H4 (cell line): ENCODE measurements at places on chromosomes 1 and 21.

GRCh38 chr1:185038813-185039376 is 6.5 kb upstream of the RNF2 start:
- DNase-seq: no peak

DNA sequence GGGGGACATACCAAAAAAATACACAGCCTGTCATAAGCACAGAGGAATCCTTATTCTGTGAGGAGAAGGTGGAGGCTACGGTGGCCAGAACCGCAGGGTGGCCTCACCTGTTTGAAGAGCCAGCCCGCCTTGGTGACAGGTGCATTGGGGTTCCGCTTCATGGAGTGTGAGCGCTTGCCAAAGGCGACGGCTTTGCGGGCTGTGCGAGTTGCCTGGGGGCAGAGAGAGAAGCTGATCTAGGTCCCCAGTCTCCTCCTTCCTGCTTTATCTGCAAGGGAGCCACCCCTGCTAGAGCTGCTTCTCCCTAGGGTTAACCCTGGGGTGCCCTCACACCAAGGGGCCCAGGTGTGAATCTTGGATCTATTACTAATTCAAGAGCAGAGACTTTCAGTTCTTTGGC is 54.3 kb upstream of the GOLT1A start:
- no peak for DNase-seq

DNA sequence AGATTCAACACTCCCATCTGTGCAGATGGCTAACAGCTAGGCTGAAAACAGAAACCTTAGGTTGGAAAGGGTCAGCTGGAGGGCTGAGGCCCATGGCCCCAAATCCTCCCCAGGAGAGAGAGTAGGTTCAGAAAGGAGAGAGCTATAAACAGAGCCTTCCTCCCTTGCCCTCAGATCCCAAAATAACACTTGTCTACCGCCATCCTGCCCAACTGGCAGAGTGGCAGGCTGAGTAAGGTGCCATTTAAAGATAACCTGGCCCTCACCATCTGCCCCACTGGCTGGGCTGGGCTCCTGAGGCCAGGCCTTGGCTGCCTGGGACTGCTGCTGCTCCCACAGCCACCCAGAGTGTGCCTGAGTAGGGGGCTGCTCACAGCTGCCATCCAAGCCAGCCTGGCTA is 4.3 kb upstream of the SHISA4 start:
- no peak for DNase-seq

DNA sequence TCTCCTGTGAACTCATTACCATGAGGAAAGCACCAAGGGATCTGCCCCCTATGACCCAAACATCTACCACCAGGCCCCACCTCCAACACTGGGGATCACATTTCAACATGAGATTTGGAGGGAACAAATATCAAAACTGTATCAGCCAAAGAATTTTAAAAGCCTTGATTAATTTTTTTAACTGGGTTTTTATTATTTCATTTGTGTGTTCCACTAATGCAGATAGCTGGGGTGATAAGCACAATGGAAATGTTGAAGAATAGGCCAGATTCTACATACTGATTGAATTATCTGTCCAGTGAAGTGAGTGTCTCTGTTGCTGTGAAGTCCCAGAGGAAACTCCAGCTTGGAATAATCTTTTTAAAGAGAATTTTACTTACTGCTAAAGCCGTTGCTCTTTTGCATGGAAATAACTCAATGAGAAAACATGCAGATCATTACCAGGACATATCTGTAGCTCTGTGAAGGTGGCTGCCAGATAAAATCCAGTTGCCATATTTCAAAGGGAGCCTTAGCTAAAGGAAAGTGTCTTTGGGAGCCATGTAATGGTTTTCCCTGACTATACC is 44.4 kb upstream of the DHCR24 start:
- no peak for DNase-seq

GRCh38 chr1:93172778-93173177 is 7.4 kb downstream of the TMED5 start:
- no peak for DNase-seq

DNA sequence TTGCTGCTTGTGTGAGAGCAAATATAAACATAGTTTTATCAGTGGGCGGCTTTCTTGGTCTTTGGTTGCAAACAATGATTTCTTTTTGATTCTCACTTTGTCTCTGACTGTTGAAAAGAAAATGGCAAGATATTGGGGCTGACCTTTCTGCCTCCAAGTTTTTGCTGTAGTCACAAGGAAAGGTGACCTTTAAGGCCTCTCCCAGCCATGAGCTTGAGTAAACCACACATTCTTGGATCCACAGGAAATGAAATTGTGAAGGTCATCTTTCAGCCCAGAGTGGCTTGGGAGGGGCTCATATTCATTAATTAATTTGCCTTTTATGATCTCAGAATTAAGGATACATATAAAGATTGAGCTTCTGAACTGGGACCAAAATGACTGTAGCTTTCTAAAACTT is 241.6 kb downstream of the BACH1 start:
- no peak for DNase-seq

DNA sequence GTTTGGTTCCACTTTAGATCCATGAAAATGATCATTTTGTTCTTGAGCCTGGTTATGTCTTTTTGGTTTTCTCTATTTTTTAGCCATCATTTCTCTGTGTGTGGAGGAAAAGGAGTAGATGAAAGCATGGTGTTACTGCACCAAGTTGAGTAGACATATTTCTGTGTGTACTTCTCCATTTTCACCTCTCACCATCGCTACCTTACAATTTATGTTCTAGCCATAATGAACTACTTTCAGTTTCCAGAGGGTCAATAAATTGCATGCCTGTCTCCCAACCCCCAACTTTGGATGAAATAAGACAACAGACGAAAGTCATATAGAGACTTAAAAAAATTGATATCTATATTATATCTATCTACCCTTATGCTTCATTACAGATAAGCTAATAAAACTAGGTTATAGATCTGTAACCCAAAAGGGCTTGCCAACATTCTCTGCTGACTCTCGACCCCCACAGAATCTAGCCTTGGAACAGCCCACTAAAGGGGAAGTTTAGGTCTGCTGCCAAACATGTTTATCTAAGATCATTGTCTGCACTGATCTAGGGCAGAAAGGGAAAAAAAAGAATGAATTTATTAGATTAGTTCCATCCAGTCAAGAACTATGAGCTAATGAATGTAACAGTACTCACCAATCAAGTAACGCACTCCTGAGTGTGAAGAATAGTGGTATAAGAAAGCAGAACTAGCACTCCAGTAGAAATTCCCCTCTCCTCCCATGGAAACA is 7.5 kb upstream of the MAN1A2 start:
- no peak for DNase-seq

- no peak for DNase-seq
Measured at GRCh38 chr21:45709173-45709572, 65.6 kb downstream of the PCBP3 start.

DNA sequence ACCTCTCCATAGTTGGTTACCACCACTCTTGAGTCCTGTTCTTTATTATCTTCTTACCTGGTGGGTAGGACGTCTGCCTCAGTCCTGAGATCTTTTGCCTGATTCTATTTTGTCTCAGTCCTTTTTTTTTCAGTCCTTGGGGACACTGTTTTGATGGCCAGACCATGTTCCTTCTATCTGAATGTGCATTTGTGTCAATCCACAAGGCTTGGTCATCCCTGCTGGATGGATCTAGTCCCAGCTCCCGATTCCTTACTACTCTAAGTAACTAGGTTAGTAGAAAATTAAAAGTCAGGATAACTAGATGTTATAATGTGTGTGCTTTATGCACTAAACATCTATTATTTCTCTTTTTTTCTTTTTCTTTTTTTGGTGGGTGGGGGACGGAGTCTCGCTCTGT is 28.1 kb upstream of the AK4 start:
- no peak for DNase-seq

DNA sequence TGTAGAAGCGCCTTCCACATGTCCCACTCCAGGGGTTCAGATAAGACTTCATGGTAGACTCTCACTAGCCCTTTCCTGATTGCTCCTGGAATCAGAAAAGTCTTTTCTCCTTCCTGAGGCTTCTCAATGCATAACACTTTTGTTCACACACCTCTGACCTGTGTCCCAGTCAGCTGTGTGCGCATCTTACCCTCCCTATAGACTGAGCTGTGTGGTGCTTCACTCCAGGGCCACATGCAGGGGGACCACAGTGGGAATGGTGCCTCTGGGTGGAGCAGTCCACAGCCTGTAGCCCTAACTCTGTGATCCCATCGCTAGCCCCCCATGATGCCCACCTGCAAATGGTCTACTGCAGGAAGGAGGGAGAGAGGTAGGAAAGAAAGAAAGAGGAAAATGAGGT is 84.0 kb upstream of the TLR5 start:
- no peak for DNase-seq

GRCh38 chr21:46220275-46220810 is 8.2 kb downstream of the LSS start:
- DNase-seq: no peak

- peak; percentile 47 for DNase-seq
Measured at GRCh38 chr1:63984257-63984929, 210.6 kb downstream of the ROR1 start.

GRCh38 chr1:24051206-24051945 is 60.6 kb downstream of the MYOM3 start:
- DNase-seq: no peak

DNA sequence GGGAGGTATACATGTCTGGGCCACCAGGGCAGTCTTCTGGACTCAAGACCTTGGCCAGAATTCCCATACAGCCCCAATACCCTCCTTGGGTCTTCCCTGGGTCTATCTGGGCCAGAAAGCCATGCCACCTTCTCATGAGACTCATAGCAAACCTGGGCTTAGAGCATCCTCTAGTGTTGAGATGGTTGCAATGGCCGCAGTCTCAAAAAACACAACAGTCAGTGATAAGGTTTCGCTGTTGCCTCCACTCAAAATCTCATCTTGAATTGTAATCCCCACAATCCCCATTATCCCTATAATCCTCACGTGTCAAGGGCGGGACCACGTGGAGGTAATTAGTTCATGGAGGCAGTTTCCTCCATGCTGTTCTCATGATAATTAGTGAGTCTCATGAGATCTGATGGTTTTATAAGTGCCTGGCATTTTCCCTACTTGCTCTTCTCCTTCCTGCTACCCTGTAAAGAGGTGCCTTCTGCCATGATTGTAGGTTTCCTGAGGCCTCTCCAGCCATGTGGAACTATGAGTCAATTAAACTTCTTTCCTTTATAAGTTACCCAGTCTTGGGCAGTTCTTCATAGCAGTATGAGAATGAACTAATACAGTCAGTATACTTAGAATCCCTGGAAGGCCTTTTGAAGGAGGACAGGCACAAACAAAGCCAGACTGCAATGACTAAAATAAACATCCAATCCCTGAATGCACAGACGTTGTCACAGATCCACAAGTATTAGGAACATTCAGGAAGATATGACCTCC is 77.0 kb downstream of the CTH start:
- DNase-seq: peak; percentile 36

DNA sequence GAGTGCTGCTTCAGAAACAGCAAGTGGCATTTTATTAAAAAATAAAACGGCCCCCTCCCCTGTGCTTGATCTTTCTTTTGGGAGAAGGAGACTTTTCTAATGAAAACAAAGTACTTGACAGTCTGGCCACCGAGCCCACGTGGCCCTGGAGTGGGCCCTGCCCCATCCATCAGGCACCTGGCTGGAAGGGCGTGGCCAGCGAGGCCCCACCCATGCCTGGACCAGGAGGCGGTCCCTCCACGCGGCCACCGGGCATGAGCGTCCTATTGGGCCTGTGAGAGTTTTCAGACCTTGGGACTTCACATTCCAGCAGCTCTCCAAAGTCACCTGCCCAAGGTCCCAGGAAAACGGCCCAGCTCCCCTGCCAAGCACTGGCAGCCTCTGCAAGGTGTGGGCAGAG is 144.7 kb downstream of the CASZ1 start:
- no peak for DNase-seq

GRCh38 chr1:72283022-72283306 is 625 bp upstream of the NEGR1 start:
- no peak for DNase-seq

DNA sequence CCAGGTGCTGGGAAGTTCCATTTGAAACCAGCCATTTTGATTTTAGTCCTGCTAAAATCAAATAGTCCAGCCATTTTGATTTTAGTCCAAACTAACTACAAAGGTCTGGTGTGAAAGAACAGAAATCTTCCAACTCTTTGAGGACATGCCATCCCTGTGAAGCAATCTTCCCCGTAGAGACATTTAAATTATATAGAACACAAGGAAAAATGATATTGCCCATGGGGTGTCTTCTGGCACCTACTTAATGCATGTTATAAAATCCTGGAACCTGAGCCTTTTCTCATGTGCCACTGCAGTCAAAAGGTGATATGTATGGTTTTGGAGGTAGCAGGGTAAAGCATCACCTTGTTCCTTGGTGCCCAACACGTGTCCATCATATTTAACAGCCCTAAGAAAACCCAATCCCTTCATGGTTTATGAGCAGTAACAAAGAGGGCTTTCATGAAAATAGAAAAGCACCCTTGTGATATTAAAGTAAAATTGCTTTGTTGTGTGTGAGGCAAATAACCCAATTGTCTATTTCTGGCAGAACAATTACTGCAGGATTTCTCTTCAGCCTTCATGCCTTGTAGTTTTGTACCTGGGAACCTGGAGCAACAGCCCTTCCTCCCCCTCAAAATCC is 26.3 kb downstream of the ANGPTL7 start:
- DNase-seq: no peak

- DNase-seq: no peak
Measured at GRCh38 chr1:53563611-53564010, 104.4 kb downstream of the DMRTB1 start.

GRCh38 chr1:225824533-225824941 is 14.6 kb downstream of the EPHX1 start:
- DNase-seq: no peak

GRCh38 chr1:220691053-220691684 is 1.0 kb downstream of the C1orf115 start:
- DNase-seq: no peak
